ENCODE measurements at places on chromosomes 4 and X.

GRCh38 chr4:162475246-162475645, 311.4 kb upstream of the FSTL5 start:
- DNase-seq = no peak

DNA sequence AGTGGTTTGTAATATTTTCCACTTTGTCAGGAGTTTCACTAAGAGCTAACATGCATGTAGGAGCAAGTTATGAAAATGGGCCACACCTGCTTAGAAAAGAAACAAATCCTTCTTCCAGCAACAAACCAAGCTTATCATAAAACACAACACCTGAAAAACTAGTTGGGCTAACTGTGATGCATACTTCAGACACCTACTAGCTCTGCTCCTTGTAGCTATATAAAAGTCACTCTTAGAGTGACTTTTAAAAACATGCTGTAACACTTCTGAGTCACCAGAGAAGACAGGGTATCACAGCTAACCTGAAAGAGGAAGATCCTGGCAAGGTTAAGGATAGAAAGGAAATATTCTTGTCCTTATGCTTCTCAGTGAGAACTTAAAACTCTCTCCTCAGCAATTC, 3.6 kb upstream of the SLAIN2 start:
- DNase-seq = no peak

DNA sequence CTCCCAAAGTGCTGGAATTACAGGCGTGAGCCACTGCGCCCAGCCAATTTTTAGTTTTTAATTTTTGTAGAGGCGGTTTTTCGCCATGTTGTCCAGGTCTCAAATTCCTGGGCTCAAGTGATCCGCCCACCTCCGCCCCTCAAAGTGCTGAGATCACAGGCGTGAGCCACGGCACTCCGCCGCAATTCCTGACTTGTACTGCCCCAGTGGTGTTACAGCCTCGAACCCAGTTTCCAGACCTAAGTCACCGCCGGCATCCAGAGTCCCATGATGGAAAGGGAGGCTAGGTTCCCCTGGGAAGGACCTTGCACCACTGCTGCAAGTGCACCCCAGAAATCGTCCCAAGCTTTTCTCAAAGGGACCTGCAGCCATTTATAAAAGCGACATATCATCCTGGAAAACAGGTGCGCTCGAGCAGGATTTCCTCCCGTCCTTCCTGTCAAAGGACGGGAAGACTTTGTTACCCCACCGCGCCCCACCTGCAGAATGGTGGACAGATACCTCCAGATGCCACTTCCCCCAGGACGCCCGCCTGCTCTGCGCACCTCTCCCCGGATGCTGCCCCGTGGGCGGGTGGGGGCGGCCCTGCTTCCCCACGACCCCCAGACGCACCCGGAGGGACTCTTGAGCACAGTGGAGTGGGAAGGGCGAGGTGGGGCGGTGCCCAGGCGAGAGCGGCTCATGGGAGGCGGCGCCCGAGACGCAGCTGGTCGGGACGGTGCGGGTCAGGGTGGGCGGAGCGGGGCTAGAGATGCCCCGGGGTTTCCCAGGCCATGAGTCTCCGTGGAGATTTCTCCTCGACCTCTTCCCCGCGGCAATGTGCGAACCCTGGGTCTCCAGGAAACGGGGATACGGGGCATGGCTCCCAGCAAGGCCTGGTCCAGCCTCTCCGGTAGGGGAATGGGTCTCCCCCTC, 947 bp upstream of the RPL10 start:
- DNase-seq = no peak

- no peak for DNase-seq
Observed at GRCh38 chr4:140243278-140243753, 89.3 kb upstream of the MAML3 start.

- peak; percentile 91 for DNase-seq
Observed at GRCh38 chr4:72525938-72526337, 43.1 kb downstream of the ADAMTS3 start.

DNA sequence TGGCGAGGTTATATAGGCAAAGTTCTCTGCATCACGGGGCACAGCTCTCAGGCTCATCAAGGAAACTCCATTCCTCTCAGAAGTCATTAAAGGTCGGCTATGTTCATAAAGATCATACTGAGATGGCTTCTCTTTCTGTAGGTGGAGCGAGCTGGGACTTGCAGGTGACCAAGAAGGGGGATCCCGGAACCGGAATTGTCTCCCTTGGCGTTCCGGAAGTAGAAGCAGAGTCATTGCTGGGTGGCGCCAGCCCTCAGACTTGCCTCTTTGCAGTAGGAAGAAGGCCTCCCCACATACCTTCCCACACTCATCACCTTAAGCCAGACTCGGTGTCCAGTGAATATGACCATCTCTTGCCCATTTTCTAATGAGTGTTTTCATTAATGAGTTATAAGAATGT, 17.9 kb upstream of the HPGD start:
- no peak for DNase-seq

DNA sequence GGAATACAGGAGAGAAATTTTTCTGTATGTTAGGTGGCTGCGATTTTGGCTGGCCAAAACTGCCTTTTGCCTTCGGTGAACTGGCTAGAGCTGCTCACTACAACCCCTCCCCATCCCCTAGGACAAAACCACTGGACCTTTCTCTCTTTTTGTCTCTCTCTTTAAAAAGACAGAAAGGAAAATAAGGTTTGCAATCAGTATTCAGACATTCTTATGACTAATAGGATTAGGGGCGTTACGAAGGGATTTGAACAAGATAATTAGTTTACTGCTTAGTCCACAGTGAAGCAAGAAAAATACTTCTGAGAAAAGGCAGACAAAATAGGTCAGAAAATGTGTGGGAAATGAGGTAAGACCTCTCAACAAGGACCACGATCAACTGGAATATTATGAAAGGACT, 180.4 kb downstream of the SLIT2 start:
- DNase-seq = no peak

- DNase-seq = no peak
Observed at GRCh38 chr4:140031706-140032105, 122.3 kb downstream of the MAML3 start.

Data from skeletal muscle cell (primary cell).